Activated CD8-positive, alpha-beta memory T cell treated with anti-CD3 and anti-CD28 coated beads, Interleukin-2, amount 10 ng/mL, durations not matched to agents 7 days and 5 days (primary cell): ENCODE measurements at places on chromosomes 13 and 19. TPM values are rescaled to one million over a fixed set of nuclear protein-coding genes. Genes with fewer than 3 reads are reported as not detected.

CLEC4M gene
- total RNA-seq, result not detected

IGFL3 gene
- not detected for total RNA-seq

TBC1D4 gene
- 13.9 TPM for total RNA-seq

EDDM13 gene
- total RNA-seq, result 0.67 TPM

ZNF565 gene
- 1.6 TPM for total RNA-seq

FLT3 gene
- total RNA-seq, result not detected

ZNF575 gene
- total RNA-seq, result 2.9 TPM

NECTIN2 gene
- total RNA-seq, result 0.49 TPM

TPRX1 gene
- not detected for total RNA-seq

TNFSF13B gene
- 6.2 TPM for total RNA-seq
